ENCODE measurements at places on chromosomes 2 and 18. TPM values are rescaled to one million over a fixed set of nuclear protein-coding genes. Genes with fewer than 3 reads are reported as not detected.

GRCh38 chr2:176071330-176072291 lies 12.2 kb downstream of the EVX2 start:
- DNase-seq: no peak

GRCh38 chr2:73238976-73239375 lies 4.9 kb downstream of the CCT7 start:
- DNase-seq: no peak

GRCh38 chr2:85801871-85802270 lies 48.1 kb downstream of the ATOH8 start:
- DNase-seq: no peak

GRCh38 chr2:104004821-104005220 lies 849.1 kb upstream of the POU3F3 start:
- DNase-seq: no peak

- no peak for DNase-seq
These were observed 54.1 kb downstream of the ATP8B1 start for GRCh38 chr18:57748770-57749603.

DNA sequence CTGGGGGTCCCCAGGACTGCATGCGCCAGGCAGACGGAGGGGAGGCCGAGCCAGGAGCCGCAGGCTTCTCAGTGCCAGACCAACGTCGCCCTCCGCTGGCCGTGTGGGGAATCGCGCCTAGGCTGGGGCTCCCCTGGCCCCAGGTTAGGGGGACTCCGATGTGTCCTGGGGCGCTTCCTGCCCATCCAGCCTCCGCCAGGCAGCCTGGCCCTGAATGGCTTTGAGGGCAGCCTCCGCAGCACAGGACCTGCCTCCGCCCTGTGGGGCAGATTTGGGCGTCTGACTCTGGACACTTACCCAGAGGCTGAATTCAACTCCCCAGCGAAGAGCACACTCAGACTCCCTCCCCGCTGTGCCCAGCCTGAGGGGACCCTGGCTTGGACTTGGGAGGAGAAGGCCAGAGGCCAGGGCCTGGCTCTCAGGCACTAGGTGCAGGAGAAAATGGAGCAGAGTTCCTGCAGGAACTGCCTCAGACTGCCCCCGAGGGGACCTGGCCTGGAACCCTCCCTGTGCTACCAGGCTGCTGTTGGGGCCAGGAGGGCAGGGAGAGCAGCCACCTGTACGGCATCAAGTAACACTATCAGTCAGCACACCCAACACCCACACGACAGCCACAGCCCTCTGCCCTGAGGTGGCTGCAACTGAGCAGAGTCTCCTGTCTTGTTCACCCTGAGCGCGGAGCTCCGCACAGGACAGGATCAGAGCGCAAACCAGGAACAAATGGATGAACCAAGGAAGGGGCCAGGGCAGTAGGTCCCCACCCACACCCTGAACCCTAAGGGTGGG lies 597 bp upstream of the TEKT4 start:
- DNase-seq: no peak

DNA sequence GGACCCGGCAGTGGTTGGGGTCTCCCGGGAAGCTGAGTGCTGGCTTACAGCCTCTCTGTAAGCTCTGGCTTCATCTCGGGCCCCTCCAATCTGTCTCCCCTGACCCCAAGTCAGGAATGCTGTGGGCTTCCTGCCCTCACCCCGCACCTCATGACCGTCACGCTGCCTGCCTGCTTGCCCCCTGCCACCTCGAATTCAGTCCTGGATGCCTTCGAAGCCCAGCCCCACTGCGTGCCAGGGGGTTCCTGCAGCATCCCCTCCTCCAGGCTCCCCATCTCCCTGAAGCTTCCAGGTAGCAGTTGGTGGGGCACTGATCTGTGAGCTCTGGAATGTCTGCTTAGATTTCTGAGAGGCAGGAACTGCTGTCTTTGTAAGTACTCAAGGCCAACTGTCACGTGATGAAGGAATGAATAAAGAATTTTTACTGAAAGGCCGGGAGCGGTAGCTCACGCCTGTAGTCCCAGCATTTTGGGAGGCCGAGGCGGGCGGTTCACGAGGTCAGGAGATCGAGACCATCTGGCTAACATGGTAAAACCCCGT lies 6.5 kb downstream of the CLHC1 start:
- no peak for DNase-seq

- no peak for DNase-seq
These were observed 96.9 kb upstream of the NABP1 start for GRCh38 chr2:191581003-191581402.

DNA sequence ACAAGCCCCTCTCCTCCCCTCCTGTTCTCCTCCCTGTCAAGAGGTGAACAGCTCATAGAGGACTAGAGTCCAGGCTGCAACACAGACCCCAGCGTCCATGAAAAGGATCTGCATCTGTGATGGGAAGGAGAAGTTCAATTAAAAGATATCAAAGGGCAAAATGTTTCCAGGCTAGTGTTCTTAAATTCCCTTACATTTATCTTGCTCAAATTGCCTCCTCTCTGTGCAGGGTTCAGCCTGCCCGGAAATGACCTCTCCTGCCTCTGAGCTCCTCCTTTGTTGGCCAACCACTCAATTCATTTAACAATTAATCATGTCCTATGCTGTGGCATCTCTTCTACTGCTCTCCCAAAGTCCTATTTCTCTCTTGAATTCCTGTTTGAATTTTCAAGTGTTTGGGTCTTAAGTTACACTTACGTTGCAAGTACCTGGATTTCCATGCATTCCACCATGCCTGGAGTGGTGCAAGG lies 105.3 kb downstream of the TSN start:
- DNase-seq: no peak

GRCh38 chr18:56333839-56334238 lies 304.6 kb downstream of the TXNL1 start:
- DNase-seq: no peak

DNA sequence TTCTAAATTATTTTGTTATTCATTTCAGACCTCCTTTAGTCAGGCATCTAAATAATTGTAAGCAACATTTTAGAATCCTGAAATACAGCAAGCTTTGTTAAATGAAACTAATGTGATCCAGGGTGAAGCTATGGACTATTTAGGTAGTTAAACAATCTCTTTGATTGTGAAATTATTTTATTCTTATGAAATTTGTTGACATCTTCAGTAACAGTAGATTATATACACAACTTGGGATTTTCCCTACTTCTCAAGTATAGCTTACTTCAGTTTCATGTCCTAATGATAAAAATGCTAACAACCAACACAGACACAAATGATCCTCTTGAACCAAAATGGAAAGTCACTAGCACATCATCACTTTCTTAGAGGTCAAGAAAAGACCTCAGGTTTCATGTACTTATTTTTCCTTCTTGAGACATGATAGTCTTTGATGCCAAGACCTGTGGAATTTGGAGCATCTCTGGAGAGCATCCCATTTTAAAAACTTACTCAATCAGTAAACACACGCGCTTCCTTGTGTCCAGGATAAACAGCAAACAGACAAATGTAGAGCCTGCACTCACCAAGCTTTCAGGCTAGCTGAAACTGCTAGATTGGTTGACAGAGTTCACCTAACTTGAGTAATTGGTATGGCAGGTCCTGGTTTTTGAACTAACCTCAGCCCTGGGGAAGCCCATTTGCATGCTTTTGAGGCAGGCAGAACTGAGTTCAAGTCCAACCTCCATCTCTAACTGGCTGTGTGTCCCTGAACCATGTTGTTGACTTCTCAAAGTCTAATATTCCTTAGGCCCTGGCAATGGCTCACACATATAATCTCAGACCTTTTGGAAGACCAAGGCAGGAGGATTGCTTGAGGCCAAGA lies 47.8 kb downstream of the KCTD18 start:
- DNase-seq: no peak

DNA sequence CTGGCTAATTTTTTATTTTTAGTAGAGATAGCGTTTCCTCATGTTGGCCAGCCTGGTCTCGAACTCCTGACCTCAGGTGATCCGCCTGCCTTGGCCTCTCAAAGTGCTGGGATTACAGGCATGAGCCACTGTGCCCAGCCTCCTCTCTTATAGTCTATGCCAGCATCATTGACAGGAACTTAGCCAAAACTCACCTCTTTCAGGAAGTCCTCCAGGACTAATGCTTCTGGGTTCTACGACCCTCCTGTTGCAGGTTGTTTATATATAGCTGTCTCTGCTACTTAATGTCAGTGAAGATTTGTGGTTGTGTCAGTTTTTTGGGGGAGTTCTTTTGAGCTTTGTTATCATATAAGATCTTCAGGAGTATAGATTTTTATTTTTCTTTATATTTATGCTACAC lies 112.1 kb upstream of the CDC42EP3 start:
- no peak for DNase-seq

DNA sequence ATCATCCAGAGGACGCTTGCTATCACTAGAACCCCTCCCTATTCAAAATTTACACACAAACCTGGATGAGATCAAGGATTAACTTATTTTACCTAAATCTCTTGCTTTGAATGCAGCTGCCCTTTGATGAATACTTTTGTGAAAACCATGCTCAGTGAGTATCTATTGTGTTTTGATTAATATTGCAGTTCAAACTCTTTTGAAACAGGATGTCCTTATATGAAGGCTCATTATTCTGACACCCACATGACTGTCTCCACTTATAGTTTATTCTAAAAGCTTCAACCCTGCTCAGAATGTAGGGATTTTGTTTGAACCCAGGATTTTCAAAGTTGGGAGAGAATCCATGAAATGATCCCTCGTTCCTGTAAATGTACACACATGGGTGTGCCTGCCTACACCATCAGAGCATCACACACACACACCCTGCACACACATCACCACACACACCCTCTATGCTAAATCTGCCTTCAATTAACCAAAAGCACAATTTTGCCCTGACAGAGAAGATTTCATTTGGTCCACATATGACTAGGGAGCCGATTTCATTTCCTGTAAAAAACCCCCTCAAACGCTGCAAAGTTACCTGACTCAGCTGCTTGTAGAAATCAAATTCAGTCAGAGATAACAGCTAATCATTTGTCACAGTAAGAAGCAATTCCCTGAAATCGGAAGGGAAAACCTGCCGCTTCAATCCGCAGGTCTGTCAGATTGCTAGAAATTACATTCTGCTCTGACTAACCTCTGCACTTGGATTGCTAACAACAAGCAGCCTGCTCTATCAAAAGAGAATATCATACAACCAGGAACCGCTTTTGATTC lies 65.2 kb downstream of the ZEB2 start:
- no peak for DNase-seq

- DNase-seq: no peak
These were observed 1.5 kb downstream of the FAM110C start for GRCh38 chr2:44748-45341.

GRCh38 chr2:45836740-45837139 lies 185.3 kb downstream of the PRKCE start:
- no peak for DNase-seq

GRCh38 chr2:193276988-193277387 lies 1082.3 kb upstream of the TMEFF2 start:
- no peak for DNase-seq

DNA sequence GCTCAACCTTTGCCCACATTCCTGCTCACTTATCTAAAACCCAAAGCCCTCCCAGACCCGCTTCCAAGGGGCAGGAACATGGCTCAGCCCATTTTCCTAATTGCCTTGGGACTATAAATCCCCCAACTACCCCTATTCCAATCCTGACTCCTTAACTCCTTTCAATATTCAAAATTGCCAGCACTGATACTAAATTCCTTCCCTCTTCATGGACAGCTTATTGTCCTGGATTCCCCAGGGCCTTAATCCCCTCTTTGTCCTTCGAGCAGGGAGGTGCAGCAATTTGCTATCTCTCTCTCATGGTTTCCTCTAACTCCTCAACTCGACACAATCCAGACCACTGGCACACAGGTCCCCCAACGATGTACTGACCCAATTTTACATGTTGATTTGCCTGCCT lies 99.1 kb downstream of the SLC25A12 start:
- no peak for DNase-seq

DNA sequence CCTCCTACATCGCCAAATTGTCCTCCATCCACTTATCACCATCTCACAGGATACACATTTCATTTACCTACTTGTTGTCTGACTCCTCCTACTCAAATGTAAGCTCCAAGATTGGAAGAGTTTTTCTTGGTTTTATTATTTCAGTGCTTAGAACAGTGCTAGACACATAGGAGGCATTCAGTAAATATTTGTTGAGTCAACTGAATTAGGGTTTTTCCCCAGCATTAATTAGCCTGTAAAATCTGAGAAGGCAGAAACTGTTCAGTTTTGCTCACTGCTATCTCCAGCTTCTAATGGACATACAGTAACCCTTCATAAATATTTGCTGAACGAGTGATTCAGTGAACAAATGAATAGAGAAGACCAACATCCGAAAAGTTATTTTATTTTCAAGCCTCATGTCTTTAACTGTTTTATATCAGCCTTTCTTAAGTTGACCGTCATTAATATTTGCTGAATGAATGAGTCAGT lies 800 bp downstream of the TTC21B start:
- no peak for DNase-seq

DNA sequence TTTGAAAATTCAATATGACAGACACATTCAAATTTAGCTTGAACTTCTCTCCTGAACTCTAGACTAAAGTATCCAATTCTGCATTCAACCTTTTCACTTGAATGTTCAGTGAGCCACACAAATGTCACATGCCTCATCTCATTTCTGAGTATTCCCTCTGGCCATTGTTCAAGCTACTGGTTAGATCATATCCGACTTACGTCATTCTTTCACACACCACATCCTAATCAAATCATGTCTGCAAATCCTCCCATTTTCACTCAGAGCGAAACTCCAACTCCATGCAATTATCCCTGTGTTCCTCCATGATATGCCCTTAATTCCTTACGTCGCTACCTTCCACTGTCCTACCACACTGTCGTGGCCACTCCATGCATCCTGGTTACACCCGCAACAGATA lies 425.1 kb downstream of the CBLN2 start:
- DNase-seq: no peak

GRCh38 chr2:146621656-146622055 lies 1223.2 kb upstream of the ACVR2A start:
- no peak for DNase-seq

DNA sequence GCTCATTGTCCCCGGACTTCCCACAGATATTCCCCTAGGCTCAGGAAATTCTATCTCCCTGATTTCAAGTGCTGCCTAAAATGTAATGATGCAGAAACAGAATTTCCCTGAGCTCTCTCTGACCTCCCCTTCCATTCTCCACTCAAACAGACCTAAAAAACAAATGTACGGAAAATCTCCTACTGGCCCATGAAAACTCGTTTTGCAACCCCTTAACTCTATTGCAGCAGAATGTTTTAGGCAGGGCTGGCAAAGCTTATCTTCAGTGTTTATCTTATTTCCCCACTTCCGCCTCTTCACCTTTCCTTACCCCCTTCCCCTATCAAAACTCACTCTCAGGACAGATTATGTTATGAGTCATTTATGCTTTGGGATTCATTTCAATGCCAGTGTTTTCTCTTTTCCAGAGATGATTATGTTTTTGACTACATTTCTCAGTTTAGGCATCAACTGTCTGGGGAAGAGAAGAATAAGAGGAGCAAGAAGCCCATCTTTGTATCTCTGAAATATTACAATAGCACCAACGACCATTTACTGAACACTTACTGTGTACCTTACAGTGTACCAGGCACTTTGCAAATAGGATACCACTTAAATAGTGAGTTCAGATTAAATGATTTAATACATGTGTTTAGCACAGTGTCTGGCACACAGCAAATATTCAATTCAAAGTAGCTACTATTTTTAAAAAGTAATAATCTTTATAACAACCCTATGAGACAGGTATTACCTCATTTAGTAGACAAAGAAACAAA lies 53.9 kb upstream of the STPG4 start:
- DNase-seq: no peak

Gene ELOA2
- not detected for total RNA-seq

Gene CFAP65
- total RNA-seq: not detected

Gene POLR1A
- total RNA-seq: 18.7 TPM

Gene REG3G
- not detected for total RNA-seq

Gene KCNE4
- 16.6 TPM for total RNA-seq

Gene DYNC1I2
- total RNA-seq: 115 TPM

Gene DOK6
- total RNA-seq: 0.96 TPM

Gene LRP1B
- 3.6 TPM for total RNA-seq

Gene PTH2R
- total RNA-seq: not detected

Gene CCDC150
- total RNA-seq: 2.0 TPM

Gene CROCC2
- total RNA-seq: 0.06 TPM
